ENCODE measurements at places on chromosomes 11 and 22.
A peak's percentile ranks its signal among the peaks of the same experiment; 100 is the strongest.

DNA sequence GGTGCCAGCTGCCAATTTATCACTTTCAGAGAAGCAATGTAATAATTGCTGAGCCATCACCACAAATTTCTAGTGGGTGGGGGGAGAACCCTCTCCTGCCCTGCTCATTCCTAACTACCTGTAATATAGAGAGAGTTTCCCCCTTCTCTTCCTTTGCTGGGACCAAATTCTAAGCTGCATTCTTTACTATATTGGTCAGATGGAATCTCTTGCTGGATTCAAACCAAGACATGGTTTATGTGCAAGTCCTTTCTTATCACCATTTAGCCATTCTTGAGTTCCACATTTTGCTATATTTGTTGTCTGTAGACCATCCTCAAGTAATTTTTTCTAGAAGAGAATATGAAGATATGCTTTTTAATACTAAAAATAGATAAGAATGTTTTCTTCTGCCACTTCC lies 452.1 kb downstream of the MN1 start:
- no peak for DNase-seq

DNA sequence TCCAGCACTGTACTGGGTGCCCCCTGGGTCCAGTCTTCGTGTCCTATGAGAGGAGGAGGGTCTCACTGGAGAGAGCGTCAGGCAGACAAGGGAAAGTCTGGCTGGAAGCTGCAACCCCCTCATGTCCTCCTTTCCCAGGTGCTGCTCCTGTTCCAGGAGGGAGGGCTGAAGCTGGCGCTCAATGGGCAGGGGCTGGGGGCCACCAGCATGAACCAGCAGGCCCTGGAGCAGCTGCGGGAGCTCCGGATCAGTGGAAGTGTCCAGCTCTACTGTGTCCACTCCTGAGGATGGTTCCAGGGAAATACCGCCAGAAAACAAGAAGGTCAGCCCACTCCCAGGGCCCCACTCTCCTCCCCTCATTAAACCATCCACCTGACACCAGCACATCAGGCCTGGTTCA lies 10.2 kb downstream of the LGALS12 start:
- DNase-seq = no peak

- no peak for DNase-seq
These were observed 90.8 kb upstream of the SHANK2 start for GRCh38 chr11:71342951-71343827.

DNA sequence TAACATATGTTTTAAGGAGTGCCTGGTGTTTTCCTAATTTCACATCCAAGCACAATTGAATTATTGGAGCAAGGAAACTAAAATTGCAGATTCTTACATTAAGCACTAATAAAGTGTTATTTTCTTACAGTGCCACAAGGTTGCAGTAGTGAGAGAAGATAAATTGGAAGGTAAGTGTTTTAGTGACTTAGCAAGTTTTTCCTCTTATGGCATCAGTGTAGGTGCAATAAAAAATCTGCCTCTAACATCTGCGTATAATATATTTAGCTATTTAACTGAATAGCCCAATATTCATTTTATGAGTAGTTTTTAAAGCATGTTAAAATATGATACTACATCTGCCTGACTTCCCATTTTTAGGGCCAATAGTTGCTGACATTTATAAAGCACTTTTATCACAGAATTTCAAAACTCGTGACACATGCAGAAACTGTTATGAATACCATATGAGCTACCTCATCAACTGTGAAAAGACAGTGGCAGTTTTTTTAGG lies 19.0 kb downstream of the POLD3 start:
- no peak for DNase-seq

DNA sequence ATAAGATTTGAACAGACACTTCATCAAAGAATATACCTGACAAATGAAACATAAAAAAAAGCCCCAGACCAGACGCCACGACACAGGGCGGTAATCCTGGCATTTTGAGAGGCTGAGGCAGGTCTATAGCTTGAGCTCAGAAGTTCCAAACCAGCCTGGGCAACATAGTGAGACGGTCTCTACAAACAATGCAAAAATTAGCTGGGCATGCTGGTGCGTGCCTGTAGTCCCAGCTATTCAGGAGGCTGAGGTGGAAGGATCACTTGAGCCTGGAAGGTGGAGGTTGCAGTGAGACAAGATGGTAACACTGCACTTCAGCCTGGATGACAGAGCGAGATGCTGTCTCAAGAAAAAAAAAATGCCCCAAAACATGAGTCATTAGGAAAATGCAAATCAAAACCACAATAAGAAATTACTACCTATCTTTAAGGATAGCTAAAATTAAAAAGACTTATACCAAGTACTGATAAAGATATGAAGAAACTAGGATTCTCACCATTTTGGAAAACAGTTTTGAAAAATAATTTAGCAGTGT lies 91.7 kb upstream of the GRAMD1B start:
- no peak for DNase-seq

- no peak for DNase-seq
These were observed 44.8 kb upstream of the CADM1 start for GRCh38 chr11:115548878-115549528.

GRCh38 chr11:21909145-21909544 lies 283.7 kb upstream of the ANO5 start:
- DNase-seq = no peak

GRCh38 chr11:2428322-2428795 lies 16.0 kb downstream of the TRPM5 start:
- peak; percentile 78 for DNase-seq

DNA sequence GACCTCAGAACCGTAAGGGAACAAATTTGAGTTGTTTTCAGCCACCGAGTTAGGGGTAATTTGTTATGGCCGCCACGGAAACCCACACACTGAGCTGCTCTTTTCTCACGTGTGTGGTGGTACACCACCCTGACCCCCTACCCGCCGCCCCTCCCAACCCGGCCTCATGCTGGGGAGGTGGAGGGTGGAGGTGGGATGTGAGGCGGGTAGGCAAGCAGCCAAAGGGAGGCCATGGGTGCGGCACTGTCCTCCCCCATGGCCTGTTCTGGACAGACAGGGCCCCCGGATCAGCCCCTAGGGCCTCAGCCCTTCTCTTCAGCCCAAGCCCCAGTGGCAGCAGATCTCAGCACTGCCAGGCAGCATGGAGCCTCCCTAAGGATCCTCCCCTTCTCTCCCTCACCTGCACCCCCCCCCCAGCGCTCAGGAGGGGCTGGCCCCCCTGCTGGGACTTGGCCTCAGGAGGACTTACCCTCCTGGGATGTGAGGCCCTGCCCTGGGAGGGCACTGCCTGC lies 7.9 kb downstream of the PRR5 start:
- no peak for DNase-seq

DNA sequence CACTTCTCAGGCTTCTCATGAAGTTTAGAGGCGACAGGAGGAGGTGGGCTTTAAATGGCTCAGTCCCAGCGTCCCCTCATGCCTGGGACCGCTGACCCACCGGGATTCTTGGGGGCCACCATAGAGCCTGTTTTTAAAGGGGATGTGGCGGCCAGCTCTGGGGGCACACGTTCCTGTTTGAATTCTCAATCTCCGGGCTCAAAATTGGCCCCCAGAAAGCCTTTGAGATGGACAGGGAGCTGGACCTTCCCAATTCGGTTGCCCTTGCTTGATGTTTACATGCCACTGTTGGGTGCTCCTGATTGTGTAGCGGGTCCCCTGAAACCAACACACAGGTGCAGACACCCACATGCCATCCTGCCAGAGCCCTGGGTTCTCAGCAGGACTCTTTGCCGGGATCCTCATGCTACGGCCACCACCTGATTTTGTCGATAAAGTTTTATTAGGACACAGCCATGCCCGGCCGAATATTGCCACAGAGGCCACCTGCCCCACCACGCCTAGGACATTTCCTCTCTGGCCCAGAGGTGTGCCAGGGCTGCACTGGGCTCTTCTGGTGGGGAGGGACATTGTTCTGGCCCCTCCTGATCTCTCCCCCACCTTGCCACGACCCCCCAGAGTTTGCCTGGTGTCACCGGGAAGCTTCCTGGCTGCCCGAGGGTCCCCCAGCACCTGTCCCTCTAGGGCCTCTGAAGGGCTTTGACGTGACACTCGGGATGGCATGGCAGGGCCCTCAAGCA lies 71.6 kb downstream of the KCNQ1 start:
- no peak for DNase-seq

GRCh38 chr22:21876486-21877176 lies 9.2 kb upstream of the MAPK1 start:
- DNase-seq = no peak

Data from stimulated activated CD8-positive, alpha-beta memory T cell treated with anti-CD3 and anti-CD28 coated beads, Interleukin-15, amount 100 ng/mL, for 1 hour (primary cell).